ENCODE measurements at places on chromosomes 3 and 15.
A peak's percentile ranks its signal among the peaks of the same experiment; 100 is the strongest.

DNA sequence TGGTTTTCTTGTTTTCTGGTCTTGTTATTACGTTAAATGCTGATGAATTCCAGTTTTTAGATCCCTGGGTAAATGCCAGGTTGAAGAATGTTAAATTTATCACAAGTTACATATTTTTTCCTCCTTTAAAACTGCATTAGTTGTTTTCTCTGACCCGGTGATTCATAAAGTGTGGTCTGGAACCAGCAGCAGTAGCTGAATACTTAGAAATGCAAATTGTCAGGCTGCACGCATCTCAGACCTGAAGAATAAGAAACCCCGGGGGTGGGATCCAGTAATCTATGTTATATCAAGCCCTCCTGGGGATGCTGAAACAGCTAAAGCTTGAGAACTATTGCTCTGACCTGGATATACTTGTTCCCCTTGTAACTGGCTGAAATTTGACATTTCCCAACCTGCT lies 69.1 kb downstream of the PEX5L start:
- no peak for DNase-seq

- no peak for DNase-seq
Measured at GRCh38 chr3:123620343-123620742, 35.5 kb upstream of the HACD2 start.

GRCh38 chr15:29480278-29480677 lies 210.7 kb upstream of the NSMCE3 start:
- no peak for DNase-seq

- DNase-seq, result no peak
Measured at GRCh38 chr3:158005391-158006100, 100.7 kb downstream of the SHOX2 start.

GRCh38 chr15:90327311-90327710 lies 24.8 kb upstream of the ZNF774 start:
- DNase-seq, result no peak

DNA sequence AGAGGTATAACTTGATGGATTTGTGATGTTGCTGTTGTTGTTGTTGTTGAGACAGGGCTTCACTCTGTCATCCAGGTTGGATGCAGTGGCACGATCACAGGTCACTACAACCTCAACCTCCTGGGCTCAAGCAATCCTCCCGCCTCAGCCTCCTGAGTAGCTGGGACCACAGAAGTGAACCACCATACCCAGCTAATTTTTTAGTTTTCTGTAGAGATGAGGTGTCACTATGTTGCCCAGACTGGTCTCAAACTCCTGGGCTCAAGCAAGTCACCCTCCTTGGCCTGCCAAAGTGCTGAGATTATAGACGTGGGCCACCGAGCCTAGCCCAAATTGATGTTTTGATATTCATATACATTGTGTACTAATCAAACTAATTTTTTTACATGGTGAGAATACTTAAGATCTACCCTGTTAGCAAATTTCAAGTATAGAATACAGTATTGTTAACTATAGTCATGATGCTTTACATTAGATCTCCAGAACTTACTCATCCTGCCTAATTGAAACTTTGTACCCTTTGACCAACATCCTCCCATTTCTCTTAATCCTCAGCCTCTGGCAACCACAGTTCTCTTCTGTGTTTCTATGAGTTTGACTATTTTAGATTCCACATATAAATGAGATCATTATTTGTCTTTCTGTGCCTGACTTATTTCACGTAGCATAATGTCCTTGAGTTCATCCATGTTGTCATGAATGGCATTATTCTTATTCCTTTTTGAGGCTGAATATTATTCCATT lies 23.2 kb downstream of the LMCD1 start:
- no peak for DNase-seq

- no peak for DNase-seq
Measured at GRCh38 chr15:89088605-89089315, 504 bp downstream of the ABHD2 start.

DNA sequence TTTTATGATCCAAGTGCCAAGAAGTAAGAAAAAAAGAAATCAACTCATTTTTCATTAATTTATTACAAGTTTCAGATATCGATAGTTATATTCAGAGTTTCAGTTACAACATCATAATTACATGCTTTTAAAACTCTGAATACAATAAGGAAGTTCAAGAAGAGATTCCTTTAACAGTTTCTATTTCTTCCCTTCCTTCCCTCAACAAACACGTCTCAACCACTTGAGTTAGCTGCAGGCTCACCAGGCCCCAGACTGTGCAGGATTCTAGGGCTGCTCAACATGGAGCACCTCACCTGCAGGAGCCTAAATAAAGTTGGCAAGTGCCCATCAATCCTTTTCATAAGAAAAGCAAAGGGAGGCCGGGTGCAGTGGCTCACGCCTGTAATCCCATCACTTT lies 79.2 kb upstream of the FNDC3B start:
- no peak for DNase-seq

DNA sequence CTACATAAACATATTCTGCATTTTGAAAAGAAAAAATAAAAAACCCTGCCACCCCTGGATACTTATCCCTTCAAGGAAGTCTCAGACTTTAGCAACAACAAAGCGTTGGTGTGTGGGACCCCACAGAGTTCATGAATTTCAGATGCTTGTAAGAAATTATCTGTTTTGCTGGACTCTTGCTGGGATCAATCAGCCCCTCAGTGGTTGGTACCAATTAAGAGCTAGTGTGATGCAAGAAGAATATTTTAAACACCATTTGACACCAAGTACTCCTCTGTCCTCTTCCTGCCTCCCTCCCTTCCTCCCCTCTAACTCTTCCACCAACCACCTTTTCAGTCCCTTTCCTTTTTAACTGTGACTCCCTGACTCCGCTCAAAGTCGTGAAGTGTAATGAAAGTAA lies 51.5 kb downstream of the SST start:
- DNase-seq, result no peak

DNA sequence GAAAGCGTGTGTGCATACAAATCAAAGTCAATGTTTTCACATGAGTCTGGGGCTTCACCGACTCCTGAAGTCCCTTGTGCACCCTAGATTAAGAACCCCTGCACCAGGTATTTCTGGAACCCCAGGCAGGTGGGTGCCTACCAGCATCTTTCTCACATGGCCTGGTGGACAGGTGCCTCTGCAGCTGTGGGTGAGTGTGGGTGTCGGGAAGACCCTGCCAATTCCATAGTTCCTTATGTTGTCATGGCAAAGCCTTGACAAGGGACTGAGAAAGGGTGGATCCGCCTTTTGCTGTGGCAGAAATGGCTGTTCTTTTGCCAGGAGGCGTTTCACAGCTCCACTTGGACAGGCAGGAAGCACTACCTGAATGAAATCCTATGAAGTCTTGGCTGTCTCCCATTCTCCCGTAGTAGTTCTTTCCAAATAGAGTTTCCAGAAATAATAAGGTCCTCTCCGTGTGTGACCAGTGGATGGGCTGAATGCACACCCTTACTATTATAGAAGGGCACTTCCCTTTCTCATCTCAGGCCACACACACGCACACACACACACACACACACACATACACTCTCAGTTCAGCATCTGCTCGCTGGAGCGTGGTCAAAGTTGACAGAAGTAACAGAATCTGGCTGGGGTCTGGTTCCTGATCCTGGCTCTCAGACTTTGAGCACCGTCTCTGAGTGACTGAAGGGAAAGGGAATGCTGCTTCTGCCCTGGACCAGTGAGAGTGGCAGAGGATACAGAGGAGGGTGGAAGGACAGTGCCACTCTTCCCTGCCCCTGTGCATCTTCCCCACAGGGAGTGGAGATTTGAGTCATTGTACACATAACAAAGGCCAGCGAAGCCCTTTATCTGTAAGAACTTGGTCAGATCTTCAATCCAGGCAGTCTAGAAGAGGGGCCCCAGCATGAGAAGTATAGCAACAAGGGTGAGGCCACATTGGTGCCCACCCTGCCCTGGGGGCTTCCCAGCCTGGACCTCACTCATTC lies 38.7 kb downstream of the PDIA5 start:
- DNase-seq, result peak; percentile 72

- no peak for DNase-seq
Measured at GRCh38 chr3:189122526-189123205, 49.1 kb upstream of the TPRG1 start.

GRCh38 chr15:41904541-41905005 lies 10.7 kb upstream of the SPTBN5 start:
- peak; percentile 65 for DNase-seq

DNA sequence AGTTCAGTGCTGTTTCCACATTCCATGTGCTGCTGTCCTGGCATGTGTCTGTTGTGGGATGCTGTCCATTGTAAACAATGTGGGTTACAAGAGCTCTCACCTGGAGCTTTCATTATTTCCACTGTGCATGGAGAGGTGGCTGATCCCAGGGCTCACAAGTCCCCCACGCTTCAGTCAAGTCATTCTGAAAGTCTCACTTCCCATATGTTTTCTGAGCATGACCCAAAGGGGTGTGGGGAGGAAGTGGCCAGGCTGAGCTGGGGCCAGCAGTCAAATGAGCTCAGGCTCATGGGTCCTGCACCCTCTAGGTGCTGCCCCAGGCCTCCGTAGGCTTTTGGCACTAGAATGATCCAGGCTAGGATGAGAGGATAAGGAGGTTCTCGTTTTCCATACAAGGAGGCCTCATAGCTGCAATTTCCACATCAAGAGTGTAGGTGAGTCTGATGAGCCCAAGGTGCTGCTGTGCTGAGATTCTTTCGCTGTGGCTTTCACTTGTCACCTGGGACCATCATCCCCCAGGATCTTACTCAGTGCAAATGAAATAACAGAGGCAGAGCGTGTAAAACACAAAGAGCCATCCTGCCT lies 22.0 kb downstream of the STARD5 start:
- DNase-seq, result no peak

DNA sequence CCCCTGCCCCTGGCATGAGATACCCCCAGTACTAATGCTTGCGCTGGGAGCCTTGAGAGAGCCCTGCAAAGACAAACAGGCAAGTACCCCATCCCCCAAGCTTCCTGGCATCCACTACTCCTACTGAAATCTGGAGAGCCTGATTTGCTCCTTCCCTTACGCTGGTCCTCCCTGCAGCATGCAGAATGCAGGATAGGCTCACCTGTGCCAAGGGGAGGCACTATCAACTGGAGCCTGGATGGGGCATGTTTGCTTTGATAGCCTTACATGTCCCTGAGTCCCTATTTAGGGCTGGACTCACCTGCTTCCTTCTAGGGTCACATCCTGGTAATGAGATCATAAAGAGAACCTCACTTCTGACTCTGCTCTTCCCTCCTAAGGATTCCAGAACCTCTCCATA lies 42.9 kb downstream of the RAB11A start:
- no peak for DNase-seq

- DNase-seq, result no peak
Measured at GRCh38 chr15:48515500-48515899, 130.0 kb downstream of the FBN1 start.

GRCh38 chr3:129673897-129674797 lies 67.7 kb upstream of the PLXND1 start:
- no peak for DNase-seq

Measured in left renal pelvis (tissue), 4 donors.